ENCODE measurements at places on chromosomes 4 and X.

DNA sequence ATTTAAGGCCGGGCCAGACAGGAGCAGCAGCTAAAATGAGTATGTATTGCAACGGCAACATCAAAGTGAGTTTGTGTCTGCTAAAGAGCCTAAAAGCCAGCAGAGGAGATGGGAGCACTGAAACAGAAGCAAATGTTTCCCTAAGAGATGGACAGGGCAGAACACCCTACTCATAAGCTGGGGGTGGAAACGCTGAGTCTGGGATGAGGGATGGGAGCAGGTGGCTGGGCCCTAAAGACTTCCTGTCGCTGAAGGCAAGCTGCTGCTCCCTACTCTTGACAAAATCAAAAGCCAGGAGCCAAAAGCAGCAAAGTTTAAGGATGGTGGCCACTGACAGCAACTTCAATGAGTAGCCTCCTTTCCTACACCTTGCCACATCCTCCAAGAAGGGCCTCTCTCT is 40.6 kb upstream of the NAP1L5 start:
- DNase-seq, result no peak

GRCh38 chr4:15983610-15984009 is 20.6 kb upstream of the FGFBP2 start:
- DNase-seq, result no peak

GRCh38 chr4:152684007-152684406 is 4.2 kb upstream of the TMEM154 start:
- peak; percentile 46 for DNase-seq

DNA sequence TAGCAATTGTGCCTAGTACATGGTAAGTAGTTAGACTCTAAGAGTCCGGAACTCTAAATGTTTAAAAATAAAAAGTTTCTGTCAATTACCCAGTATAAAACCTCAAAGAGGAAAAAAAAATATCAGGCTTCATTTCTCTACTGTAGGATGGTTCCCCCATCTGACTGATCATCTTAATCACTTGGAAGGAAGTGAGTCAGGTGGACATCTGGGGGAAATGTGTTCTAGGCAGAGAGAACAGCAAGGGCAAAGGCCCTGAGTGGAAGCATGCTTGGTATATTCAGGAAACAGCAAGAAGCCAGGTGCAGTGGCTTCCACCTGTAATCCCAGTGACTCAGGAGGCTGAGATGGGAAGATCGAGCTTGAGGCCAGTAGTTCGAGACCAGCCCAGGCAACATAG is 2.9 kb upstream of the EIF1AX start:
- no peak for DNase-seq

DNA sequence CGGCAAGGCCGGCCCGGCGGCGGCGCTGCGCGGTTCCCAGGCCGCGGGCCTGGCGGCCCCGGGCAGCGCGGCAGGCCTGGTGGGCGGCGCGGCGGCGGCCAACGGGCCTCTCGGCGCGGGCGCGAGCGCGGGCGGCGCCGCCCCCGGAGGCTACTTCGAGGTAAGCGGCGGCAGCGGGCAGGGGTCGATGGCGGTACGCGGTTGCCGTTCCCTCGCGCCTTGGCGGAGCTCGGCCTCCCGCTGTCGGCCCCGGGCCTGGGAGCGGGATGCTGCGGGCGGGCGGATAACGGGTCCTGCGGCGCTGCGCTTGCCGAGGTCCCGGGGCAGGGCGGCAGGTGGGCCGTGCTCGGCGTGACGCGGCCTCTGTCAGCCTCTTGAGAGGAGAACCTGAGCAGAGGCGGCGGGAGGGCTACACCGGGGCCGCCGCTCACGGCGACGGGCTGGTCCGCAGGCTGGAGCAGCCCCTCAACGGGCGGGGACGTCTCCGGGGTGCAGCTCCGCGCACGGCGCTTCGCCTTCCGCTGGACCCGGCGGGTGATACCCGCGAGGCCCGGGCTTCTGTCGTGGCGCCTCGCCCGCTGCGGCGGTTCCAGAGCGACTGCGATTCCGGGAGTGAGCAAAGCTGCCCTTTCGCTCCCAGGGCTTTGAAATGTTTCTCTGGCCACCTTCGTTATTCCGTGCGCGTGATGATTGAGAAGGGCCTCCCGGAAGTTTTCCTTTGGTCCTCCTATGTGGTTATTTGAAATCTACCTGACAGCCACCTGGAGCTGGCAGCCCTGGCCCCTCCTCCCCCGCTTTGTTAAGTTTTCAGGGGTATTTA is 774 bp downstream of the FAM193A start:
- peak; percentile 62 for DNase-seq
